ENCODE measurements at places on chromosomes 12 and 14.

DNA sequence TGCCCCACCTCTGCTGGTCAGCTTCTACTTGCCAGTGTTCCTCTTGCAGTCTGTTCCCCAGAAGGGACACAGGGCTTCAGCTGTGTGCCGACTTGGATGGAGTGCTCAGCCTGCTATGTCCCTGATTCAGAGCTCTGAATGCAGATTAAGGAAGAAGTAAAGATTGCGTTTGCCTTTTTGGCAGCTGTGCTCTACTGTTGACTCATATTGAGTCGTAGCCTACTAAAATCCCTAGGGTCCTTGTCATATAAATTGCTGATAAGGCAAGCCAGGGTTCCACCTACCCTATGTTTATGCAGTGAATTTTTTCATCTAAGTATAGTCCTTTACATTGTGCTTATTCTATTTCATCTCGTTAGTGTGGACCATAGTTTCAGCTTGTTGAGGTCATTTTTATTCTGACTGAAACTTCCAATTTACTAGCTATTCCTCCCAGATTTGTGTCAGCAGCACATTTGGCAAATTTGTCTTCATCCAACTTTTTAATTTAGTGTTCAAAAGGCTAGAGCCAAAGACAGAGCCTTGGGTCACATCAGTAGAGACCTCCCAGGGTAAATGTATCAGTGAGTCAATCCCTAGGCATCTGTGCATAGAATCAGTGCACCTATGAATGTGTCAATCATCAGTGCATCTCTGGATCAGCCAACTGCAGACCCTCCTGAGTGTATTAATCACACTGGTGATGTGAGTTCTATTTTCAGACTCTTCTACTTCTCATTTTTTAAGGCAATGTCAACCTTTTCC is 31.9 kb downstream of the CACNA1C start:
- no peak for DNase-seq

DNA sequence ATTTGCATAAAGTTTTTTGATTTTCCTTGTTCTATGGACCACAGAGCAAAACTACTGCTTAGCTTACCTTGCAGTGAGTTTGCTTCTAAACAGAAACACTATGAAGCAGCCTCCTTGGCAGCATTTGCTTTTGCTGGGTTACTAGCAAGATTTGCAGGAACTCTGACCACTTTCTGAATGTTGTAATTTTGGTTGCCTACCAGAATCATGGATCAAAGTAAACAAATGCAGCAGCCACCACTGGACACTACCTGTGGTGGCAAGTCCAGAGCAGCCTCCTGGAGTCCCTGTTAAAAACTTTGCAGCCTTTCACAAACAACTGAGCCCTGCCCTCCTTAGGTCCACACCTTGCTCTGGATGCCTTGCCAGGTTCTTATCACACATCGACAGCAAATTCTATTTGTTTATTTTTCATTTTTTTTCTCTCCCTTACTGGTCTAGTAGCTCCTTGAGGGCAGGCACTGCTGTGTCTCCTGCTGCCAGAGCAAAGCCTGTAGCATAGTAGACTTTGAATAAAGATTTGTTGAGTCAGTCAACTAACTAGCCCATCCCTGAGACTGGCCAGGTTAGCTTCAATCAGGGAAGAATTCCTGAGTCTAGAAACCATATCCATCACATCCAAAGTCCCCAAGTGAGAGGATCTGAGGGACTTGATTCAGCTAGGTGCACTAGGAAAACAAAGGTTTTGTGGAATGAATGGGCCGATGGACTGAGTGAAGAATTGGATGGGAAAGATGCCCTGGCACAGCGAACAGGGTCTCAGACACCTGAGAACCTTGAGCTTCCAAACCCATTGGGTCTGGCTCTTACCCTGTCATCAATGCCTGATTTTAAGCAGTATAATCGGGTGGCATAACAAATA is 5.7 kb downstream of the TTC6 start:
- no peak for DNase-seq

DNA sequence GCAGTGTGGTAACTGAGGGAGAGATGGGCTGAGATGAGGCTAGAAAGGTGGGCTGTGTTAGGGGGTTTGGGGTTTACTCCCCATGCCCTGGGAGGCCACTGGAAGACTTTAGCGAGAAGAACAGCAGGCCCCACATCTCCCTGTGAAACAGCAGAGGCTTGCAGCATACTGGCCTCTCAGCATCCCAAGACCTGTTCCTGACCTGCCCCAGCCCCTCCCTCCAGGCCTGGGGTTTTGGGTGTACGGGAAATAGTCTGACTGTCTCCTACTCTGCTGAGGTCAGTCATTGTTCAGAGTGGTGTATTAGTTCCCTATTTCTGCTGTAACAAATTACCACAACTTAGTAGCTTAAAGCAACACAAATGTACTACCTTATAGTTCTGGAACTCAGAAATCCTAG is 103.5 kb upstream of the HIF1A start:
- DNase-seq = no peak

DNA sequence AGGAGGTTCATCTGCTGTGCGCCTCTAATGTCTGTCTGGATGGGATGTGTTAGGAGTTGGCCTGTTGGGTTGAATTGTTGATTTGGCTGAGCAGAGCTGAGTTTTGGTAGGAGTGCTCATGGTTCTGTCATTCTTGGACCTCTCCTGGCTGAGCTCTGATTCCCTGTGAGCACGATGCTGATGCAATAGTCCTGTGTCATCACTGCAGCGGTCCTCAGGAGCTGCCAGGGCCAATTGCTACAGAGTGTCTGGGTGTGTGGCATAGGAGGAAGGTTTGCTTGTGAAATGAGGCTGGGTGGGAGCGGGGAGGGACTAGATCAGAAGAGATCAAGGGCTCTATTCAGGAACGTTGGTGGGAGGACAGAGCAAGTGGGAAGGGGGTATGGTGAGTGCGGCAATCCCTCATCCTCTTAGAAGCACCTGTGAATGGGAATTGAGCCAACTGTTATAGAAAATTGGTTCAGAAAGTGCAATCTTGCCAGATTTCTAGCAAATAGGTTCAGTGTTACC is 21.2 kb downstream of the PEX5 start:
- DNase-seq = no peak

DNA sequence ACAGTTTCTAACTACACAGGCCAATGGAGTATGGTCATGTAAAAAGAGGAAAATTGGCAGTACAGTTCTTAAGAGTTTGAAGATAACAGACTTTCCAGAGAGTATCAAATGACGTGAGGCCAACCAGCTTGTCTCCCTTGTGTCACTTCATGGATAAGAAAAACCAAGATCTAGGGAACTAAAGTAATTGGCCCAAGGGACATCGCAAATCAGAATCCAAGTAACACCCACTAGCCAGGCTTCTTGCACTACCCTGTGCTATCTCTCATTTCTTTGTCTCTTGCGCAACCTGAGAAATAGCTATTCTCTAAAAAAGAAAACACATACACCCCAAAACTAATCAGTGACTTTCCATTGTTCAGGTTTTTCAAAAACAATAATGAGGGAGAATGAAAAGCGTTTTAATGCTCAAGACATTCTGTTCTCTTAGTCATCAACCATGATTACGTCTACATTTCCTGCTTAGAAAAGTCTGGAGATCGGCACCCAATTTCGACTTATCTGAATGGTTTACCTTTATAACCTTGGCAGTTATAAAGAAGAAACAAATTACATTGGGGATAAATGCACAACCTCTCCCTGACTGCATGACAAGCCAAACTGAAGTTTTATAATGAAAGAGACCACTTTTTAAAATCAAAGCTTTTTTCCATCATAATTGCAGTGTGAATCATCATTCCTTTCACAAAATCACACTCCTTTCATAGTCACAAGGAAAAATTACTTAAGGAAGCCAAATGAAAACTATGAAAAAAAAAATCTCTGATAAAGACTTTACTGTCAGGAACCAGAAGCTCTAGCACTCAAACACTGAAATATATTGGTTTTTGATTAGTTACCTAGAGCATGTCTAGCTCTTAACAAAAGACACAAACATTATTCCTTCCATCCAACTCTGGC is 42.1 kb downstream of the TMTC1 start:
- no peak for DNase-seq

DNA sequence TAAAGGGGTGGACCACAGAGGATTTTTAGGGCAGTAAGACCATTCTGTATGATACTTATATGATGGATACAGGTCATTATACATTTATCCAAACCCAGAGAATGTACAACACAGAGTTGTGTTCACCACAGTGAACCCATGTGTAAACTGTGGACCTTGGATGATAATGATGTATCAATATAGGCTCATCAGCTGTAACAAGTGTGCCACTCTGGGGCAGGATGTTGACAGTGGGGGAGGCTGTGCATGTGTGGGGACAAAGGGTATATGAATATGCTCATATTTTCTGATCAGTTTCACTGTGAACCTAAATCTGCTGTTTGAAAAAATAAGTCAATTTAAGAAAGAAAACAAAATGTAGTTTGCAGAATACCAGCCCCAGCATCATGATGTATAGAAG is 14.2 kb upstream of the OS9 start:
- no peak for DNase-seq

DNA sequence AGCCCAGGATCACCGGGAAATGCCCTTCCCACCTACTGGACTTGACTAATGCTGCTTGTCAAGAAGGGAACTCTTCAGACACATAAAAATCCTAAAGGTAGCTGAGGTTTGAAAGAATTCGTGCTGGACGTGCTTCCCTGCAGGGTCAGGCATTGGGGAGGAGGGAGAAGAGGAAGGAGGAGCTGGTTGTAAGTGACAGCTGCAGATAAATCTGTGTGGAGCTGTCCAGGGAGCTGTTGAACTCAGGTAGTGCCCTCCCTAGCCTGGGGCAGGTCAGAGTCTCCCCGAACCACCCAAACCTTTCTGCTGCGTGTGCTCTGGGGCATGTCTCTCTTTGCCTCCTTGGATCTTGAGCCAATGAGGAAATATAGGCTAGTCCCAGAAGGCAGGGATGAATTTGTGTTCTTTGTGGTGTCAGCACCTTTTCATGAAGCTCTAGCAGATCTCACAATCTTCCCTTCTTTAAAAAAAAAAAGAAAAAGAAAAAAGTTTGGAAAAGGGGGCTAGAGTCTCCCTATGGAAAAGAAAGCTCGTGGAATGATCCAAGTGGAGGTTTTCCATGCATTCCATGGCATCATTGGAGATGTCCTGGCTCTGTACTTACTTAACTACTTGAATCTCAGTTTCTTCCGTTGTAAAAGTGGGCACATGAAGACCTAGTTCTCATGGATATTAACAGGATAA is 23.6 kb upstream of the FOS start:
- no peak for DNase-seq

DNA sequence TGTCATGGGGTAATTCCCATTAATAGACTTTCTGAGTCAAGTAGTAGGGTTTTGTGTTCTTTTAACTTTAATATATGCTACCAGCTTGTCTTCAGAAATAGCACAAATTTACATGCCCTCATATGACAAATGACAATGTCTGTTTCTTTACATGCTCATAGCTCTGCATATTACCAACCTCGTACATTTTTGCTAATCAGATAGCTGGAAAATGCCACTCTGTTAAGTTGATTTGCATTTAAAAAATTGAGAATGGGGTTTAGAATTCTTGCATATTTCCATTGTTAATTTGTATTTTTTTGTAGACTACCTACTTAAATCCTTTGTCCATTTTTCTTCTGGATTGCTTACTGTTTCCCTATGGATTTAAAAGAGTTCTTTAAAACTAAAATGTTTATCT is 31.2 kb downstream of the SERPINA1 start:
- no peak for DNase-seq

DNA sequence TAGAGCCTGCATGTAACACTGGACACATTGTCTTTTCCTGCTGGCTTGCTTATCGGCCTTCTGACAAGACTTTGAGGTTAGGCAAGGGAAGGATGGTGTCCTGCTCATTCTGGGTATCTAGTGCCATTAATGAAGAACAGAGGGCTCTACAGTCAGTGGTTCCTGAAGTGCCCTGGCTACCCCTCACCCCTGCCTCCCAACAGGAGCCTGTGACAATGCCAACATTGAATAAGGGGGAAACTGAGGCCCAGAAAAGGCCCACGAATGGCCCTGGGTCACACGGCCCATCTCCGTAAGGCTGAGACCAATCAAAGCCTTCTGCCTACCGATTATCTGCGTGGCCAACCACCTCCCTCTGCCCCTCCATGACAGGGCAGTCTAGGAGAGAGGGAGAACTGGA is 2.1 kb downstream of the IFI27L2 start:
- DNase-seq = no peak

DNA sequence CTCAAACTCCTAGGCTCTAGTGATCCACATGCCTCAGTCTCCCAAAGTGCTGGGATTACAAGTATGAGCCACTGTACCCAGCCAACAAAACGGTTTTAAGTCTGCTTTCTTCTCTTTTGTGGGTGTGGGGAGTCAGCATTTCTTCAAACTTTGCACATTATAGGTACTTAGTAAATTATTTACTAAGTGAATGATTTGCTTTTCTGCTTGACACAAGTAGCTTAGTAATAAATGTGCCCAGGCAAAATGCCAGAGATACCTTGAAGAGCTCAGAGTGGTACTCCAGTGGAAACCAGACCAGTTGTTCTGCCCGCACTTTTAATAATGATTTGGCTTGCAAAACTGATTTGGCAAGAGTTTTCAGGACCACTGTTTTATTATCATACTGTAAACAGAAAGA is 15.0 kb downstream of the DEPDC4 start:
- DNase-seq = peak; percentile 95

DNA sequence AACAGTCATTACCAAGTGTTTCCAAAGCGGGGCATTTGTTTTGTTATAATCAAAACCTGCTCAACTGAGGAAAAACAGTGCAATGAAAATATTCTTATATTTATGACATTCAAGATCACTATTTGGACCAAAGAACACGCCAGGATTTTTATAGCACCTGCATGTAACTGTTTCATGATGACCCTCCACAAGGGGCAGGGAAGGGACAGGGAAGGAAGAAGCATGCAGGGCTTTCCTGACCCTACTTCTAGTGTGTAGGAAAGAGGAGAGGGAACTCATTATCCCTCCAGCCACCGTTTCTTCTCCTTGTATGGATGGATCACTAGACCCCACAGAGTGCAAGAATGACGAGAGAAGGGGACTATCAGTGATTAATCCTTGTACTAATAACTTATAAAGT is 49.4 kb downstream of the SPPL3 start:
- no peak for DNase-seq

GRCh38 chr12:3409662-3410061 is 81.3 kb upstream of the PRMT8 start:
- no peak for DNase-seq

DNA sequence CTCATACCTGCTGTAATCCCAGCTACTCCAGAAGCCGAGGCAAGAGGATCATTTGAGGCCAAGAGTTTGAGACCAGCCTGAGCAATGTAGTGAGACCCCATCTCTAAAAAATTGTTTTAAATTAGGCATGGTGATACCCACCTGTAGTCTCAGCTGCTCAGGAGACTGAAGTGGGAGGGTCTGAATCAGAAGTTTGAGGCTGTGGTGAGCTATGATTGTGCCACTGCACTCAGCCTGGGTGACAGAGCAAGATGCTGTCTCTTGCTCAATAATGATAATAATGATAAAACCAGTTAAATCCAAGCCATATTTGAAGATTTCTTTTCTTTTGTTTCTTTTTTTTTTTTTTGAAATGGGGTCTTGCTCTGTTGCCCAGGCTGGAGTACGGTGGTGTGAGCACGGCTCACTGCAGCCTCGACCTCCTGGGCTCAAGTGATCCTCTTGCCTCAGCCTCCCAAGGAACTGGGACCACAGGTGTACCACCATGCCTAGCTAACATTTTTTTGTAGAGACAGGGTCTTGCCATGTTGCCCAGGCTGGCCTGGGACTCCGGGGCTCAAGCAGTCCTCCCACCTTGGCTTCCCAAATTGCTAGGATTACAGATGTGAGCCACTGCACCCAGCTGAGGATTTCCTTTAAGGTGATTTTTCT is 12.8 kb downstream of the PSMA6 start:
- no peak for DNase-seq

- DNase-seq = no peak
These were observed 41.7 kb upstream of the LTA4H start for GRCh38 chr12:96077081-96077480.

GRCh38 chr12:100138803-100139098 is 3.9 kb downstream of the BLTP3B start:
- DNase-seq = no peak
